ENCODE measurements at places on chromosomes 2 and 18.

DNA sequence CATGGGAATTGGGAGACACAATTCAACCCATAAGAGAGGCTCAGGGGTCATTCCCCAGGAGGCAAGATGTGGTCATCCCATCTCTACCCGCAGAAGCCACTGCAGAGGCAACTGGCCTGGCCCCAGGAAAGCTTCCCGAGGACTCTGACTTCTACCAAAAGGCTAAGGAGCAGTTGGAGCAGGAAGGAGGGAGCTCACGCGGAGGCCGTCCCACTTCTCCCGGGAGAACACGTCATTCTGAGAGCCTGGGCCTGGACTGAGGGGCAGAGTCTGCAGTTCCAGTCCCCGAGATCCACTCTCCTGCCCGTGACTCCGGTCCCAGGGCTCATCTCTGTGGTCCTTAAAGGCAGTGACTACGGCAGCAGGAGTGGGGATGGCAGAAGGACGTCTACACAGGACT, 69.0 kb upstream of the TAF1B start:
- no peak for ATAC-seq
- H3K27me3 ChIP-seq, result peaks cover 58% of the 10 kb centered on the region
- no peak overlapping the region for H3K4me3 ChIP-seq
- H3K36me3 ChIP-seq, result no peaks in the 10 kb centered on the region
- peaks cover 33% of the 10 kb centered on the region for H3K4me1 ChIP-seq
- no peak overlapping the region for H3K27ac ChIP-seq

- no peak overlapping the region for H3K27ac ChIP-seq
- no peaks in the 10 kb centered on the region for H3K36me3 ChIP-seq
- H3K27me3 ChIP-seq, result no peaks in the 10 kb centered on the region
- ATAC-seq, result no peak
- no peak overlapping the region for H3K4me3 ChIP-seq
Observed at GRCh38 chr2:6080932-6081753, 389.0 kb downstream of the SOX11 start.

DNA sequence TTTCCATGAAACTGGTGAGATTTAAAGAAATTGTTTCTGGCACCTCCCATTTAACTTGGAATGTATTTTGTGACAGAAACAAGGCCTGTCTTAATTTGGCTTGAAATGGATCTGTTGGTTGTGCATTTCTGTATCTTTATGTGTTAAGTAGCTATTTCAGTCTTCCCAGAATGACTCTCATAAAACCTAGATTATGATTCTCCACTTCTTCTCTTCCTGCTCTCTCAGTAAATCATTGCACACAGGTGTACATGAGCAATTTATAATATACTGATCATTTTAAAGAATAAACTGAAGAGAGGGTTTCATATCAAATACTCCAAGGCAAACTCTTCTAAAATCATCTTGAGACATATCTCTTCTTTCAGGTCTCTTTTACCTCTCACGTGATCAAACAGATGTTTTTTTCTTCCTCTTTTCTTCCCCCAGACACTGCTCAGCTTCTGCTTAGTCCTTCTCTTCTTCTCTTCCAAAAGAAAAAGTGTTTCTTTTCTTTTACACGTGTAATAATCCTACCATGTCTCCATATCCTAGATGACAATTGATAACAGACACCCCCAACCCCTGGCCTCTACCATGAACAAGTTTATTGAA, 112.0 kb downstream of the PPP1R1C start:
- no peaks in the 10 kb centered on the region for H3K36me3 ChIP-seq
- no peak overlapping the region for H3K27ac ChIP-seq
- peaks cover 8% of the 10 kb centered on the region for H3K4me1 ChIP-seq
- no peaks in the 10 kb centered on the region for H3K27me3 ChIP-seq
- no peak overlapping the region for H3K4me3 ChIP-seq

DNA sequence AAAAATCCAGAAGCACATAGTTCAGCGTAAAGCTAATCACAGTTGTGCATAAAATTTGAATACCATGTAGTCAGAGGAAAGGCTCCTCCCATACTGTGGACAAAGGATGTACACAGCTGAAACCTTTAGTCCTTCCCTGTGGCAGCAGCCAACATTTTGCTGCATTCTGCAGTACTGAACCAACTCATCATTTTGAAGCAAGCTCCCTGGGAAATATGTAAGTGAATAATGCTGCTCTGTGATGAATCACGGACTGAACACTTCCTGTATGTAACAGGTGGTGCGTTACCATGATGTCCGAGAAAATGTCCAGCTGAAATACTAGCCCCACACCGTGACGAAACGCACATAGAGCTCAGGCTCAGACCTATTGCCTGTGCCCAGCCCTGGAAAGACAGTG, 421.1 kb upstream of the RAB12 start:
- H3K36me3 ChIP-seq, result no peaks in the 10 kb centered on the region
- no peaks in the 10 kb centered on the region for H3K4me1 ChIP-seq
- no peak for ATAC-seq
- no peaks in the 10 kb centered on the region for H3K27me3 ChIP-seq
- H3K4me3 ChIP-seq, result no peak overlapping the region

DNA sequence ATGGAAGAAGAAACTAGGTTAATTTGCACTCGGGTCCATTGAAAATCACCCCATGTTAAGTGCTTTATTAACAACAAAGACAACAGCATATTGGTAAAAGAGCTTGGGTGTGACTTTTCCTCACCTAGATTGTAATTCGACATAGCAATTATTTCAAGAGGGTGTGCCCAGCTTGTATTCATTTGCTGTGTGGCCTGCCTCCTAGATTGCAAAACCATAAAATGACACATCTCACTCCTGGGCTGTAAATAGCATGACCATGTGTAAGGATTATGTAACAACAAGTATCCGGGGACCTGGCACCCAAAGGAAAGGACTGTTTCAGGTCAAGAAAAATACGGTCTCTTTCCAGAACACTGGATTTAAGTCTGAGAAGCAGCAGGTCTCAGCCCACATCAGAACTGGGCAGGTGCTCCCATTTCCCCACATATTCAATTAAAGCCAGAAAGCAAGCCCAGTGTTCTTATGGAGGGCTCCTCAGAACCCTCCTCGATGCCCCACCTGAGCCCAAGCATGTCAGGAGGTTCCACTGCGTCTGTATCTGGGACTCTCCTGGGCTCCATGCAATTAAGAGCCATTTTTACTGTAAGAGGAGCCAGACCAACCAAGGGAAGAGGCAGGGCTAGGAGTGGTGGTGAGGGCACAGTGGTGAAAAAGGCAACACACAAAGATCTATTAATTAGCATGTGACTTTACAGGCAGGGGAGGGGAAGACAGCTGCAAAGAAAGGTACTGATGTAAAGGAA, 39.2 kb downstream of the MREG start:
- ATAC-seq, result no peak
- H3K27ac ChIP-seq, result peak overlapping the region; percentile 47
- peaks cover 63% of the 10 kb centered on the region for H3K36me3 ChIP-seq
- no peak overlapping the region for H3K4me3 ChIP-seq

- no peak overlapping the region for H3K4me3 ChIP-seq
- peaks cover 67% of the 10 kb centered on the region for H3K4me1 ChIP-seq
- peaks cover 12% of the 10 kb centered on the region for H3K36me3 ChIP-seq
- H3K27me3 ChIP-seq, result no peaks in the 10 kb centered on the region
- no peak for ATAC-seq
Observed at GRCh38 chr18:44830581-44830980, 149.9 kb downstream of the SETBP1 start.

DNA sequence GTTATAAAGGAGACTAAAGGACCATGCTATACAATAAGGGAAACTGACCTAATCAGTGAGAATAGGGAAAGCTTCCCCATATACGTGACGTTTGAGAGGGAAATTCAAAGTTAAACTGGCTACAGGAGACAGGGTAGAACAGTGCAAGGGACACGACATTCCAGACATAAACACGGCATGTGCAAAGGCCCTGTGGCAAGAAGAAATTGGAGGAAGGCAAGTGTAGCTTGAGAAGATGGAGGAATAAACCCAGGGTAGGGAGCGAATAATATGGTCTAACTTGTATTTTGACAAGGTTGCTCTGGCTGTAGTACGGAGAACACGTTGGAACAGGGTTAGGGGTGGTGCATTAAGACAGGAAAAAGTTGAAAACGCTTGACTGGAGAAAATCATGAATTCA, 49.8 kb upstream of the RIOK3 start:
- no peak overlapping the region for H3K4me3 ChIP-seq
- no peak overlapping the region for H3K27ac ChIP-seq
- H3K36me3 ChIP-seq, result peaks cover 27% of the 10 kb centered on the region
- ATAC-seq, result no peak

DNA sequence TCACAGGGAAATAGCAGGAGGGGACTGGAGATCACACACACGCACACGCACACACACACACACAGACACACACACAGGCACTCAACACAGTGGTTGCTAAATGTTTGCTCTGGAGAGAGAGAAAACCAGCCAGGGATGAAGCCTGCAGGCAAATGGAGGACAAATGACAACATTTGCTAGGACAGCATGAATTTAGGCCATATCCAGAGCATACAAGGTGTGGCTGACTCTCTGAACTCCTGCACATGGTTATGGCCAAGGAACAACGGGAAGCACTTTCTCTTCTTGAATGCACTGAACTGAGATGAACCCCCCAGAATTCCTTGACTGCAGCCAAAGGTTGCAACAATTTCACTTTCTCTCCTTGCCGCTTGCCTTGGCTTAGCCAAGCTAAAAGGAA, 230.0 kb upstream of the RASGRP3 start:
- ATAC-seq, result no peak
- no peaks in the 10 kb centered on the region for H3K36me3 ChIP-seq
- H3K27ac ChIP-seq, result no peak overlapping the region
- H3K4me1 ChIP-seq, result no peaks in the 10 kb centered on the region

DNA sequence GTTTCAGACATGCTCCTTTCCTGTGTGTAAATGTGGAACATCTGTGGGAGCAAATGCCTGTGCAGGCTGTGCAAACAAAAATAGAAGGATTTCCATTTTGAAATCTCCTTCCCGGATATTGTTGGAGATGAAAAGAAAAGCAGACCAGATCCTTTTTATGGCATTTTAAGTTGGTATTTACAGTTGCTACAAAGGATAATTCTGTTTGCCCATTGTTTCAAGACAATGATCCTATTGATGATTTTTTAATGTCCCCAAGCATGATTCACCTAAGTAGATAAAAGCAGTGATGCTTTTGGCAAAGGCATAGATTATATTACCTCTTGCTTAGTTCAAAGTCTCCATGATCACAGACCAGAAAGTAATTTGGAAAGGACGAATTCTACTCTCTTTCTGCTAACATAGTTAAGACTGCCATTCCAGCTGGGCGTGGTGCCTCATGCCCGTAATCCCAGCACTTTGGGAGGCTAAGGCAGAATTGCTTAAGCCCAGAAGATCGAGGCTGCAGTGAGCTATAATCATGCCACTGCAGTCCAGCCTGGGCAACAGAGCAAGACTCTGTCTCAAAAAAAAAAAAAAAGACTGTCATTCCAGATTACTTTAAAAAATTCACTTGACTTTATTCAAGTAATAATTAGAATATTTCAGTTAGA, 209.6 kb upstream of the SLC39A10 start:
- no peak for ATAC-seq
- no peaks in the 10 kb centered on the region for H3K4me1 ChIP-seq
- no peak overlapping the region for H3K27ac ChIP-seq
- no peak overlapping the region for H3K4me3 ChIP-seq
- no peaks in the 10 kb centered on the region for H3K27me3 ChIP-seq

DNA sequence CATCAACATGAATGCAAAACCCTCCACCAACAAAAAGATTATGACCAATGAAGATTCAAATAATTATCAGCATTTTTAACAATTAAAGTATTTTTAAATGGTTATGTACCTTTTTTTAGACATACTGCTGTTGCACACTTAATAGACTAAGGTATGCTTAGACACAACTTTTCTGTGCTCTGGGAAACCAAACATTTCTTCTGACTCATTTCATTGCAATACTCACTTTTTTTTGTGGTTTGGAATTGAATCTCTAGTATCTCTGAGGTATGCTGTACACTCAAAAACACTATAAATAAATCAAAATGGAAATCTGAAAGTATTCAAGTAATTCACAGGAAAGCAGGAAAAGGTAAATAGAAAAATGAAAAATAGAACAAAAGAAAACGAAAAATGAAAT, 247.9 kb upstream of the POU3F3 start:
- ATAC-seq, result no peak
- H3K27me3 ChIP-seq, result peaks cover 13% of the 10 kb centered on the region
- no peaks in the 10 kb centered on the region for H3K36me3 ChIP-seq
- no peak overlapping the region for H3K27ac ChIP-seq

- no peak overlapping the region for H3K27ac ChIP-seq
- ATAC-seq, result no peak
- H3K27me3 ChIP-seq, result no peaks in the 10 kb centered on the region
- H3K4me3 ChIP-seq, result no peak overlapping the region
- no peaks in the 10 kb centered on the region for H3K36me3 ChIP-seq
- no peaks in the 10 kb centered on the region for H3K4me1 ChIP-seq
Observed at GRCh38 chr2:81007104-81007503, 702.6 kb upstream of the LRRTM1 start.

- H3K27ac ChIP-seq, result no peak overlapping the region
- H3K4me3 ChIP-seq, result no peak overlapping the region
- peaks cover 26% of the 10 kb centered on the region for H3K27me3 ChIP-seq
- H3K4me1 ChIP-seq, result peaks cover 6% of the 10 kb centered on the region
- H3K36me3 ChIP-seq, result no peaks in the 10 kb centered on the region
Observed at GRCh38 chr2:178163395-178163794, 30.9 kb upstream of the OSBPL6 start.

DNA sequence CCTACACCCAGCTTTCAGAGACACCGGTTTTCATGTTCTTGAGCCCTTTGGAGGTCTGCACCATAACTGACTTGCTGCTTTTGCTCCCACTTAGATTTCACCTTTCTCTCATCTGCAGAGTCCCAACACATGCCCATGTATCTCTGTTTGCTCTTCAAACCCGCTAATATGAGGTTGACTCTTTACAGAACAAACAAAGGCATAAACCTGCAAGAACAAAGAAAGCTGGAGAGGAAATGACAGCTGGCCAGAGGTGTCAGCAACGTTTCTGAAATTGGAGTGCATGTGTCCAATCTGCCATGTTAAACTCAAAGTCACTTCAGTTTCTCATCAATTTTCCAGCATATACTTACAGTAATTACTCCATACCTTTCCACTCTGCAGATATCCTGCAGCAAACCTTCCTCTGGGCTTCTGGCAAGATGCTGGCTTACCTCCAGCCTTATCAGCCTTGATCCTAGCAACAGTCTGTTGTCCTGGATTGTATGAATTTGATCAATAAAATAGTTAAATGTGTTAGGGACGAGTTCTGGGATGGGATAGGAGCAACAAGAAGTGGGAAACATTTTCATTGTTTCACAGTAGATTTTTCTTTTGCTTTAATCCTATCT, 157.4 kb downstream of the FHOD3 start:
- no peak overlapping the region for H3K4me3 ChIP-seq
- H3K36me3 ChIP-seq, result no peaks in the 10 kb centered on the region
- H3K27me3 ChIP-seq, result no peaks in the 10 kb centered on the region
- ATAC-seq, result no peak

- H3K27me3 ChIP-seq, result no peaks in the 10 kb centered on the region
- H3K36me3 ChIP-seq, result no peaks in the 10 kb centered on the region
- peak overlapping the region; percentile 12 for H3K27ac ChIP-seq
- no peak for ATAC-seq
- H3K4me3 ChIP-seq, result no peak overlapping the region
- H3K4me1 ChIP-seq, result no peaks in the 10 kb centered on the region
Observed at GRCh38 chr2:136086253-136087016, 31.5 kb downstream of the CXCR4 start.

- no peak overlapping the region for H3K4me3 ChIP-seq
- H3K27ac ChIP-seq, result no peak overlapping the region
- no peaks in the 10 kb centered on the region for H3K4me1 ChIP-seq
- no peaks in the 10 kb centered on the region for H3K27me3 ChIP-seq
- no peaks in the 10 kb centered on the region for H3K36me3 ChIP-seq
- no peak for ATAC-seq
Observed at GRCh38 chr2:228469721-228470120, 288.2 kb upstream of the SPHKAP start.

- no peak overlapping the region for H3K27ac ChIP-seq
- peaks cover 32% of the 10 kb centered on the region for H3K36me3 ChIP-seq
- no peaks in the 10 kb centered on the region for H3K27me3 ChIP-seq
- H3K4me3 ChIP-seq, result no peak overlapping the region
Observed at GRCh38 chr18:23314672-23315071, 138.4 kb upstream of the RIOK3 start.

Measured in stimulated activated memory B cell treated with anti-CD40 and anti-IgM and Interleukin-4, amounts not matched to agents 10 μg/mL and 1 μg/mL and 100 μg/mL, for 72 hours (primary cell).